Urinary bladder (tissue), 4 donors: ENCODE measurements at places on chromosomes 16 and 17. TPM values are rescaled to one million over a fixed set of nuclear protein-coding genes. Genes with fewer than 3 reads are reported as not detected.

- DNase-seq: peak; percentile 37
Measured at GRCh38 chr16:46853713-46854443, 22.9 kb upstream of the C16orf87 start.

GRCh38 chr17:64773836-64774761 lies 112.0 kb upstream of the SMURF2 start:
- DNase-seq: no peak

DNA sequence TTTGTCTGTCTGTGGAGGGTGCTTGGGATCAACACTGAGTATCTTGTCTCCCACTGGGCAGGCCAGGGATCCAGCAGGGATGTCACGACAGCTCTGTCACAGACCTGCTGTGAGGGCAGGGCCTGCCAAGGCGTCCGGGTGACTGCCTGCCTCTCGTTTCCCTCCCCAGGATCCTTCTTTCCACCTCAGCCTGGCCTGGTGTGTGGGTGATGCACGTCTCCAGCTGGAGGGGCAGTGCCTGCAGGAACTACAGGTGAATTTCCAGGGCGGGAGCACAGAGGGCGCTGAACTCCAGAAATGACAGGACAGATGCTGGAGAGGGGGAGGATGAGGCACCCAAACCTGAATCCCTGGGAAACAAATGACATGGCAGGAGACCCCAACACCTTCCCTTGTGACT lies 6.8 kb upstream of the MMP15 start:
- DNase-seq: no peak

GRCh38 chr17:80005360-80006338 lies 30.0 kb downstream of the TBC1D16 start:
- DNase-seq: no peak

DNA sequence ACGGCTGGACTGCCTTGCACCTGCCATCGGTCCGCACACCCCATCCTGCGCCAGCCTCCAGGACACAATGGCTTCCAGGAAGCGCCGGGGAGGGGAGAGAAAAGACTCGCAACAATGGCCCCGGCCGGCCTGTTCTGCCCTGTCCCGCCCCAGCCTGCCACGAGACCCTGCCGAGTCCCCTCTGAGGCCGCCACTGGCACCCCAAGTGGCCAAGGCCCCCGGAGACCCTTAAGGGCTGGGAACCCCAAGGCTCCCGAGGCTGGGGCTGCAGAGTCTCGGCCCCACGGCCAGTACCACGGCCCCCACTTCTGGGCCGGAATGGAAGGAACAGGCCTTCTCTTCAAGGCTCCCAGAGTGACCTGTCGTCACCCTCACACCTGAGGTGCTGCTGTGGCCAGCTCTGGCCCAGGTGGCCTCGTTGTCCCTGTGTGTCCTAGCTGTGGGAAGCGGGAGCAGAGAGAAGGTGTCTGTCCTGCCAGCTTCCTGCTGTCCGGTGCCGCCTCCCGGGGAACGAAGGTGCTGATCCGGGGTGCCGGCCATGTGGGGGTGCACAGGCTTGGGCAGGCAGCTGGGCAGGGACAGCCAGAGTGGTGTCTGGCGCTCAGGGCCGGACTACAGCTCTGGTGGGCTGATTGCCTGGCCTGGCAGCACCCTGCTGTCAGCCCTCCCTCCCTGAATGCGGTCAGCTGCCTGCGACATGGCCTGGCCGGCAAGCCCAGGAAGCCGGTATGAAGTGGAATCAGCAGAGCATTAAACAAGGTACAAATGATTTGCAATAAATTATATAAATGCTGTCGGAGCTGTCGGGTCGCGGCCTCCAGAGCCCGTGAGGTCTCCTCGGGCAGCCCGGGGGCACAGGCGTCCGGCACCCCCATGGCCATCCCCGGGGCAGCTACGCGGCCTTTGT lies 8.2 kb upstream of the CACNA1H start:
- no peak for DNase-seq

GRCh38 chr16:58518083-58518979 lies 3.0 kb downstream of the SETD6 start:
- DNase-seq: no peak

- DNase-seq: peak; percentile 40
Measured at GRCh38 chr16:19396555-19397011, 21.1 kb upstream of the TMC5 start.

- no peak for DNase-seq
Measured at GRCh38 chr16:27539636-27540035, 10.1 kb downstream of the GTF3C1 start.

- DNase-seq: no peak
Measured at GRCh38 chr17:46191322-46192188, 1.7 kb downstream of the KANSL1 start.

DNA sequence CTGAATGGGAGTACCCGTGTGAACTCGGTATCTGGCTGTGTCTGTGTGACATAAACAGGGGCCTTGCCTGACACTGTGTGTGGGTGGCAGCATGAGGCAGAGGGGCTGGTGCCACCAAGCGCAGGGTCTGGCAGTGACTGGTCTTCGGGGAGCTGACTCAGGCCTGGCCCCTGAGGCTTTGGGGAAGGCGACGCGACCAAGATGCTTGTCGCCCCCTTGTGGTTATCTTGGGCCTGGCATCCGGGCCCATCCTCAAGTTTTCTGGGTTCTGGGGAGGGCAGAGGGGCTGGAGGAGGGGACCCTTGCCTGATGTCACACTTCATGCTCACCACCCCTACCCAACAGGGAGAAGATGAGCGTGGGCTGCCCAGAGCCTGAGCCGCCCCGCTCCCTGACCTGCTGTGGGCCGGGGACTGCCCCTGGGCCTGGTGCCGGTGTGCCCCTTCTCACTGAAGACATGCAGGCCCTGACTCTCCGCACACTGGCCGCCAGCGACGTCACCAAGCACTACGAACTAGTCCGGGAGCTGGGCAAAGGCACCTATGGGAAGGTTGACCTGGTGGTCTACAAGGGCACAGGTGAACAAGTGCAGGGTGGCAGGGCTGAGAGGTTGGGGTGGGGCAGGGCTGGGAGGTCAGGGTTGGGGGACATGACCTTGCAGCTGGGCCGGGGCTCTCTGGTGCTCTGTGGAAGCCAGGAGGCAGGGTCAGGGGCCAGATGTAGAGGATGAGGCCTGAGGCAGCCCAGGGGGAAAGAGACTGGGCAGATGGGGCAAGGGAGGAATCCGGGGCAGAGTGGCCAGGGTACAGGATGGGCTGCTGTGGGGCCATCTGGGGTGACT lies 24.9 kb downstream of the SBK1 start:
- no peak for DNase-seq

DNA sequence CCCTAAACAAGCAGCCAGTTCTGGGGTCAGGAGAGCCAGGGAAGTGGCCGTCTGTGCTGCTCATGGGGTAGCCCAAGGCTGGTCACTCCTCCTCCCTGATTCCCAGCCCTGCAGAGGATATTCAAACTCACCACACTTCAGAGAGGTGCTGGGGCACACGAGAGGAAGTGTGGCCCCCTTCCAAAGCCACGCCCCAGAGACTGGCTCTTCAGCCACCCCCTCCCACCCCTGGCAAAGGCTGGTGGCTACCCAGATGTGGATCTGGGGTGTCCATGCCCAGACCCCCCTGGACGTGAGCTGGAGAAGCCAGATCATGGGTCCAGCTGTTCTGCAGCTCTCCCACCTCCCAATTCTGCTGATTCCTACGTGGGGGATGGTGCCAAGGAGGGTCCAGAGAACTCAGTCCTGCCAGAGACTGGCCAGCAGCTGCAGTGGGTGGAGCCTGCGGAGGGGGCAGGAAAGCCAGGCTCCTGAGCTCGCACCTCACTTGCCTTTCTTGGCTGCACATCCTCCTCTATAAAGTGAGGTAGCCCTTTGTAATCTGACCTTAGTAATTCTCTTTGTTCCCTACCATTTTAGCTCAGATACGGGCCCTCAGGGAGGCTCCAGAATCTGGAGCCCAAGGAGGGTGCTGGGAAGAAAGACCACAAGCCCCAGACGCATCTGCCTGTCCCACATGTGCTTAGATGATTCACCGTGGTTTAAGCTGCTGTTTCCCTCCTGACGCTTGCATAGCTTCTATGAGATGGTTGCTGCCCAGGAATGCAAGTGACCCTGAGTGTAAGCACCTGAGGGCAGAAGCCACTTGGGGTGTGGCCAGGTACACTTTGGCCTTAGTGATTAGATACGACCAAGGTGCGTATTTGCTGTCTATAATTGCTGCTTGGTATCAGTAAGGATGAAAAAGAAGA lies 15.3 kb downstream of the SDK2 start:
- no peak for DNase-seq

GRCh38 chr16:81861503-81861902 lies 82.4 kb downstream of the PLCG2 start:
- no peak for DNase-seq

GRCh38 chr17:34464812-34465211 lies 101.8 kb upstream of the CCL1 start:
- no peak for DNase-seq

GRCh38 chr17:77637818-77638575 lies 320.5 kb upstream of the TNRC6C start:
- DNase-seq: no peak

DNA sequence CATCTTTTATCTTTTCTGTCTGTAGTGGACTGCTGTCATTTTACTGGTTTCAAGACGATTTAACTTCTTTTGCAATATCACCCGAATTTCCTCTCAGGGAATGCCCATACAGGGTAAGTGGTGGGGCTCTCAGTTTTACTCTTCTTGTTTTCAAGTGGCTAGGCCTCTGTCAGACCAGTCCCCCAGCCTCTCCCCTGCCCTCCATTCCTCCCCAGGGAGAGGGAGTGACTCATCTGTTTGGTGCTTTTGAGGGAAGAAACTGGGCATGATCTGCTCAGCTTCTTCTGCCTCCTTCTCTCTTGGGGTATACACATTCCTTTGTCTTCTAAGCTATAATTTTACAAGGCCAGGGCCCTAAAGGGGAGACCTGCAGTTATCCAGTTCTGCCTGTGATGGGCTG lies 332.0 kb downstream of the CBLN1 start:
- DNase-seq: no peak

GRCh38 chr16:27080895-27081294 lies 14.2 kb downstream of the C16orf82 start:
- DNase-seq: no peak

DNA sequence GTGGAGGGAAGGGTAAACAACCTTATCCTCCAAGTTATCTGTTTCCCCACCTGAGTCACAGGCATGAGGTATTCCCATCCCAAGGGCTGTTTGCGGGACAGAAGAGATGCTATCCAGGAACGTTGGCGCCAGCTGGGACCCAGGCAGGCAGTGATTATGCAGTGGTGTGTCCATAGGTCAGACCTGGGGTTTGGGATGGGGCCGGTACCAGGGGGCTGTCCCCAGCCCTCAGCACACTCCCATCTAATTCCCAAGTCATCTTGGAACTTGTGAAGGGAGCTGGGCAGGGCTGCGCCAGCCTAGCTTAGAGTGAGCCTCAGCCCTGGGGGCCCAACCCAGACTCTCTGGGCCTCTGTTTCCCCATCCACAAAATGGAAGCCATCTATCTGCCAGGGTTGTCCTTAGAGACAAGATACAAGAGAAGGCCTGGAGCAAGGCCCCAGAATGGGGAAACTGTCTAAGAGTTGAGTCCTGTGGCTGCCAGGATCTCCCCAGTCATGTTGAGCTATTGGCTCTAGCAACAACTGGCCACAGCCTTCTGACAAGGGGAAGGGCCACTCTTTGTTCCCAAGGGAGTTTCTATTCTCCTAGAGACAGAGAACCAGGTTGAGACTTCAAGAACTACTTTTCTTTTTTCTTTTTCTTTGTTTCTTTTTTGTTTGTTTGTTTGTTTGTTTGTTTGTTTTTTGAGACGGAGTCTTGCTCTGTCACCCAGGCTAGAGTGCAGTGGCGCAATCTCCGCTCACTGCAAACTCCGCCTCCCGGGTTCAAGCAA lies 9.8 kb upstream of the JUP start:
- no peak for DNase-seq

DNA sequence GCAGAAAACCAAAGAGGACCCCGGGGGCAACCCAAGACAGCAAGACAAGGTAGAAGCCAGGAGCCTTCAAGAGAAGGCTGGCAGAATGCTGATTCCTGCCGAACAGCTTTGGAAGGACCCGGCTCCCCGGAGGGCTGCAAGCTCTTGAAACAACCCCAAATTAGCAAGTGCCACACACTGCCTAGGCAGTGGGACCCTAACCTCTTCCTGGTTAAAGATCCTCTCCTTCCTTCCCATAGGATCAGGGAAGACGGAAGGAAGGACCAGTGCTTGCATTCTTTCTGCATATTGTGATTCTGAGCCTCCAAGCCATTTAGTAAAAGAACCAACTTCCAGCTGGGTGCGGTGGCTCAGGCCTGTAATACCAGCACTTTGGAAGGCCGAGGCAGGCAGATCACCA lies 122.0 kb upstream of the AXIN2 start:
- no peak for DNase-seq

Gene ZP2
- total RNA-seq: 0.90 TPM

Gene FBXW10
- not detected for total RNA-seq

Gene BIRC5
- 19.7 TPM for total RNA-seq

Gene PRSS27
- total RNA-seq: 0.85 TPM

Gene KRT16
- total RNA-seq: not detected

Gene KRTAP4-1
- total RNA-seq: not detected
